ENCODE measurements at places on chromosomes 11 and 22. TPM values are rescaled to one million over a fixed set of nuclear protein-coding genes. Genes with fewer than 3 reads are reported as not detected.

Gene ZNF408
- total RNA-seq, result 10.9 TPM

Gene OR10G7
- total RNA-seq, result not detected

Gene HBG2
- not detected for total RNA-seq

Gene CASP12
- 3.9 TPM for total RNA-seq

Gene CRYBB3
- 1.7 TPM for total RNA-seq

Gene CCDC88B
- total RNA-seq, result 1.8 TPM

Gene XKR3
- total RNA-seq, result not detected

Gene KDM4D
- 1.0 TPM for total RNA-seq

Gene OR6T1
- total RNA-seq, result not detected

Gene ELF5
- total RNA-seq, result not detected

Gene TYR
- total RNA-seq, result not detected

Gene GPR83
- total RNA-seq, result not detected

Gene KRTAP5-11
- not detected for total RNA-seq

Gene C22orf31
- not detected for total RNA-seq

Gene ANO3
- not detected for total RNA-seq

Gene POU2AF1
- total RNA-seq, result not detected

Gene HDAC10
- 42.4 TPM for total RNA-seq

Gene SPINDOC
- total RNA-seq, result 51.5 TPM

Gene PGAP2
- 18.3 TPM for total RNA-seq

All from endothelial cell of umbilical vein (primary cell).